Mesenteric fat pad (tissue), 1 donor: ENCODE measurements at places on chromosomes 4 and X.

GRCh38 chr4:60562334-60562733 is 637.8 kb upstream of the ADGRL3 start:
- no peak for DNase-seq

DNA sequence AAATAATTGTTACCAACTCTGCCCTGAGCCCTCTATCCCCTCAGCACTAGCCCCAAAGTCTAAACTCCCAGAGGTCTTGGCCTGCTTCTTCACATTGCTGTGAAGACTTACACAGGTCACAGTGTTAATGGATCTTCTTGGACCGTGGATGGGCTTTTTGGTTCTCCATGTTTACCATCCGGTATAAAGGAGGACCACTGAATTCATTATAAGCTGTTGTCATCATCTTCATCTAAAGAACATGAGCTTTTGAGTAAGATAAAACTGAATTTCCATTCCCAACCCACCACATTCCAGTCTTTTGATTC is 8.5 kb downstream of the NUDT11 start:
- no peak for DNase-seq

- DNase-seq: no peak
Measured at GRCh38 chr4:16864199-16864598, 34.2 kb downstream of the LDB2 start.

DNA sequence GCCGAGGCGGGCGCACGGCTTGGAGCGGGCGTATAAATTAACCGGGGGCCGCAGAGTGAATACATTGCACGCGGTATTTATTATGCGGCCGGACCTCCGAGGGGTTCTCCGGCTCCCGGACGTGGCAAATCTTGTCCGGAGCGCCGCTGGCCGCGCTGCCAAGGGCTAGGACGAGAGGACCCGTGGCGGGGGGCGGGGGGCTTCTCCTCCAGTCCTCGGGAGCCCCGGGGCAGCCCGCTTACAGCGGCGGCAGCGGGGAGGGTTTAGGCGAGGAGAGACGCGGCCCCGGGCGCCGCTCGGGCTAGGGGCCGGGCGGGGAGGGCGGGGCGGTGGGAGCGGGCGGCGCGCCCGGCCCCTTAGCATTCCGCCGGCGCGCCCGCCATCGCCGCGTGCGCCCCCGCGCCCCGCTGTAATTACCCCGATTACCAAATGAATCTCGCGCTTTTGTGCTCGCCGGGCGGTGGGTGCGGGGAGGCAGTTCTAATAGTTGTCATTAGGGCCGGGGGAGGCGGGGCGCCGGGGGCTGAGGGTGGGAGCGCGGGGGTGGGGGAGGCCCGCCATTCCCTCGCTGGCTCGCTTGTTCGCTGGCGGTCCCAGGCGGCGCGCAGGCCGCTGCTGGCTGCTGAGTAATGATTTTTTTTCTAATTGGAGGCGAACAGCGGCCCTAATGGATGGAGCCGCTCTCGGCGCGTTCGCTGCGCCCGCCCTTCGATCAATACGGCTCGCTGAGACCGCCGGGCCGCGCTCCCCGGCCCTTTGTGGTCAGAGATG is 276.6 kb downstream of the BCOR start:
- DNase-seq: no peak

DNA sequence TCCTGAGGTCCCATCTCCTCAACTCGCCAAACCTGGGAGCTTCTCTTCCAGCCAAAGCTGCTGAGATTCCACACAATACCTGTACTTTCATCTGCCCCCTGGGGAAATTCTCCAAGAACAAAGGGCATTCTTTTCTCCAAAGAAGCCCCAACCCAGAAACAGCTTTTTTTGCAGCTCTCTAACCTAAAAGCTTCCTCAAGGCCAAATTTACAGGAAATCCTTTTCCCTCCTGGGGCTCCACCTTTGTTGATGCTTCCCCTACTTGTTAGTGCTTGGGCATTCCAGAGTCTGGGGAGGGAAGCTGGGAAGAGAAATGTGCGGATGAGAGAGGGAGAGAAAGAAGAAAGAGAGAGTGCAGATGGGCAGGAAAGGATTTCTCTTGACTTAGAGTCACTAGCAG is 24.3 kb downstream of the ZBTB33 start:
- DNase-seq: no peak

DNA sequence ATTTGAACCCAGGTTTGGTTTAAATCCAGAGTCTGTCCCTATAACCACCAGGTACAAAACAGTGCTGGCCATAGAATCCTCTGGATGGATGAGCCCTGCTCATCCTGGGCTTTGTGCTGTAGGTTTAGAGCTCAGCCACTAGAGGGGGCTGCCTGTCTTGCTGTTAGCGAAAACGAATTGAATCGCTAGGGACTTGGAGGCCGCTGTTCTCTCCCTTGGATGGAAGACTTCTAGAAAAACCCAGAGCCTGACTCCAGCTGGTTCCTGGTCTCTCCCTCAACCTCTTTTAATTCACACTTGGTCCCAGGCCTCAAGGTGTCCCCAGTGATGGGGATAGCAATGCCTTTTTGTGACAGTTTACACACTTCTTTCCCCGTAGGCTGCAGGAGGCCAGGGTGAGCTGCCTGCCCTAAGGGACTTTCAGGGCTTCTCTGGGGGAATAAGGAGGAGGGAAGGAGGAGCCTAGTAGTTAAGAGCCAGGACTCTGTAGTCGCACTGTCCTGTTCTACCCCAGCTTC is 8.7 kb downstream of the RIPPLY1 start:
- DNase-seq: no peak

DNA sequence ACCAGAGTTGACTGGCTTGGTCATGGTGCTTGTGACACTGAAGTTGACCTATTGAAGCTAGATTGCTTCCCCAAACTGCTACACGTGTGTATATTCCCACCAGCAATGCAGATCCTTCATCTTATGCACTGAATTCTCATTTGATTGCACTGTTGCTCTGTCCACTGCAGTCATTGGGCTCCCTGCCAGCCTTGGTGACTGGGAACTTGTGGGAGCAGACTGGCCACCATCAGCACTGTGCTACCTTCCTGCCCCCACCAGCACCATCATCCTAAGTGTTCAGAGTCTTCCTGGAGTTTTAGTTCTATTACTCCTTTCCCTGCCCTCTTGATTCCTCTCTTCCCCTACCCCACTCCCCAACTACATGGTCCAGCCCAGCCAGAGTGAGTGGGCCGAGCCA is 117.7 kb upstream of the PRPS2 start:
- no peak for DNase-seq

GRCh38 chr4:154457471-154457870 is 34.1 kb downstream of the DCHS2 start:
- no peak for DNase-seq

- no peak for DNase-seq
Measured at GRCh38 chr4:173091958-173092357, 76.7 kb upstream of the GALNT7 start.

DNA sequence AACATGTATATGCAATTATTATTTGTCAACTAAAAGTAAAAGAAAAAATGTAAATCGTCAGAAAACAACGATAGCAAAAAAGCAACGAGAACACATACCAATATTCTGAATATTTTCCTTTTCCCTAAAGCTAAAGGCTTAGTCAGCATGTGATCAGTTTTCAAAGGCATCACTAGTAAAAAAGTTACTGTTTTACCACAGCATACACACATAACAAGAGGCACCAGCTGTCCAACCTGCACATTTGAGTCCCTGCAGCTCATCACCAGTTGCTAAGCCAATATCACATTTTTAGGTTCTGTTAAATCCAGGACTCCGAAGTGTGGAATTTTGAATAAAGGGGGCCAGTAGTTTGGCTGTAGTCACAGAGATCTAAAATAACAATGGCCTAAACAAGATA is 203.8 kb downstream of the ADGRA3 start:
- no peak for DNase-seq

- DNase-seq: no peak
Measured at GRCh38 chr4:141448490-141448889, 187.9 kb upstream of the IL15 start.

DNA sequence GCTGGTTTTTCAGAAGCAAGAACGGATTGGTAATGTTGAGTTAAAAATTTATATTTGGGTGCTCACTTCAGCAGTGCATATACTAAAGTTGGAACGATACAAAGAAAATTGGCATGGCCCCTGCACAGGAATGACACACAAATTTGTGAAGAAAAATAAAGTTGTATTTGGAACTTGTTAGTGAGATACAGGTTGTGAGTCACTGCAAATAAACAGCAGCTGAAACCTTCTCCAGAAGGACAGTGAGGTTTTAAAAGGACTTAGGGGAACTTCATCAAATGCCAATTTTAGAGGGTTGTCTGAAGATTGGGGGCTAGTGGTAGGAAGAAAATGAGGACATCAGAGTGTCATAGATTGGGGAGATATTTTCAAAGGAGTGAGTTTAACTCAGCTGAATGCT is 79.7 kb upstream of the ELOVL6 start:
- DNase-seq: no peak

GRCh38 chrX:76893930-76894329 is 466.4 kb downstream of the MAGEE1 start:
- no peak for DNase-seq

DNA sequence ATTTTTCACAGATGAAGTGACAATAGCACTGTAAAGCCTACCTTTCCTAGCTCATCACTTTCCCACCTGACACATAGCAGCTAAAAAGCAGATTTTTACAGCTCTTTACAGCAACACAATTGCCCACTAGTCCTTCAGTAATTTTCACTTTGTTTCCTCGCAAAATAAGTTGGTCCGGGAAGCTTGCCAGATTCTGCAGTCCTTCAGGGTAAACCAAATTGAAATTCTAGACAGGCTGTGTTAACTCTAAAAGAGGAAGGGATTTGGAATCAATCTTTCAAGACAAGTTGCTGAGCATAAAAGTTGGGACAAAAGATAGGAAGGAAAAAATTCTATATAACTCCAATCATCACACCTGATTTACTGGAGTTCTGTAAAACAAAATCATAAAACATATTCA is 8.7 kb downstream of the C1QTNF7 start:
- DNase-seq: no peak

DNA sequence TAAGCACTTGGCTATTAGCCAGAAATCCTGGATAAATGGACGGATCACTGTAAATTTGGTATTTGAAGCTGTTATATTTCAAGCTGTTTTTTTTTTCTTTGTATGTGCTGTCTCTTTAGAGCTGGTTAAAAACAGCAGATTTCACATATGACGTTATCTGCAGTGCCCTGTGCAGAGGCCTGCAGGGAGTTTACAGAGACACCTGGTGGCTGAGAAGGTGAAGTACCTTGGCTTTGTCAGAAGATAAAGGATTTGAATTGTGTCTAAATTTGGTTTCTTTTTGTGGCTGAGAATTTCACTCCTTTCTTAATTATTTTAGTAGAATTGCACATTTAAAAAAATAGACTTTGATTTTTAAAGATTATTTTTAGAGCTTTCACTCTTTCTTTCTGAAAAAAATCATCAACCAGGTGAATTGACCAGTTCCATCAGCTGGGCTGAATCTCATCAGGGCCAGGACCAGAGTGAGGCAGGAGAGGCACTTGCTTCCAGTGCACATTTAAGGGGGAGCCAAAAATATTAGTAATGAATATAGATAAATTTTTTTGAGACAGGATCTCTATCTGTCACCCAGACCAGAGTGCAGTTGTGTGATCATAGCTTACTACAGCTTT is 9.6 kb upstream of the CHRNA9 start:
- no peak for DNase-seq

DNA sequence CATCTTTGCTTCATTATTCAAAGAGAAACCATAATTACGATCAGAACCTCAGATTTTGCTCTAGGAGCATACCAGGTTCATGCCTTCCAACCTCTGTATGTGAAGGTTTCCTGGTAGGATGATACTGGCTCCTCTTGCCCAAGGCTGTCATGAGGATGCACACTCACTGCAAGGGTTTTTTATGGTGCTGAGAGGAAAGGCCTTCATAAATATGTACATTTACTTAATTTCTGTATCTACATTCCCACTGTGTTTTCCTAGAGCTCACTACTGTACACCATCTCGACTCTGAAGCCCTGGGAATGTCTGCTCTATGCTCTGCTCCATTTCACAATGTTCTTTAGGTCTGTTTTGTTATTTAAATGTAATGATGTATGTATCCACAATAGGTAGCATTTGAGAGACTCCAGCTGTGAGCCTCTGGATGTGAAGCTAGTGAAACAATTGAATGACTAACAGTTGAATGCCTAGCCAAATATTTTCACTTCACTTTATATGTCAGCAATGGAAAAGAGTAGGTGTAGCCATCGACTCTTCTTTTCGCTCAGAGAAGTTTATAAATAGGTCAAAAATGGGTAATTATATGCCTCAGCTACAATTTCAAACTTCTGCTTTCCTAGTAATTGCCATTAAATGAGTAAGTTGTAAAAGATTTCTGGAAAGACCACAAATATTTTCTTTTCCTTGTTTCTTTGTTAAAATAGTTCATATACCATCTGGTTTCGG is 228.0 kb downstream of the PALLD start:
- DNase-seq: no peak

DNA sequence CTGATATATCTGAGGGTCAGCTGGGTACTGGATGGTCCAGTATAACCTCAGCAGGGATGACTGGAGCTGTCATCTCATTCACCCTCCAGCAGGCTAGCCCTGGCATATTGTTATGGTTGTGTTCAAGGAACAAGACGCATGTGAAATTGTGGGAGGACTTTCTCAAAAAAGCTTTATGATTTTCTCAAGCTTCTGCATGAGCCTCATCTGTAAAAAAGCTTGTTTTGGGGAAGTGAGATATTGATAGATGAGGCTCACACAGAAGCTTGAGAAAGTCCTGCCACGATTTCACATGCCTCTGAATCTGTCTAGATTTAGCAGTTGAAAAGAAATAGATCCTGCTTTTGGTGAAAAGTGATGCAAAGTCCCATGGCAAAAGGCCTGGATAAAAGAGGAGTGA is 93.4 kb downstream of the SPCS3 start:
- DNase-seq: no peak

GRCh38 chr4:95544113-95545103 is 4.4 kb downstream of the UNC5C start:
- DNase-seq: no peak

DNA sequence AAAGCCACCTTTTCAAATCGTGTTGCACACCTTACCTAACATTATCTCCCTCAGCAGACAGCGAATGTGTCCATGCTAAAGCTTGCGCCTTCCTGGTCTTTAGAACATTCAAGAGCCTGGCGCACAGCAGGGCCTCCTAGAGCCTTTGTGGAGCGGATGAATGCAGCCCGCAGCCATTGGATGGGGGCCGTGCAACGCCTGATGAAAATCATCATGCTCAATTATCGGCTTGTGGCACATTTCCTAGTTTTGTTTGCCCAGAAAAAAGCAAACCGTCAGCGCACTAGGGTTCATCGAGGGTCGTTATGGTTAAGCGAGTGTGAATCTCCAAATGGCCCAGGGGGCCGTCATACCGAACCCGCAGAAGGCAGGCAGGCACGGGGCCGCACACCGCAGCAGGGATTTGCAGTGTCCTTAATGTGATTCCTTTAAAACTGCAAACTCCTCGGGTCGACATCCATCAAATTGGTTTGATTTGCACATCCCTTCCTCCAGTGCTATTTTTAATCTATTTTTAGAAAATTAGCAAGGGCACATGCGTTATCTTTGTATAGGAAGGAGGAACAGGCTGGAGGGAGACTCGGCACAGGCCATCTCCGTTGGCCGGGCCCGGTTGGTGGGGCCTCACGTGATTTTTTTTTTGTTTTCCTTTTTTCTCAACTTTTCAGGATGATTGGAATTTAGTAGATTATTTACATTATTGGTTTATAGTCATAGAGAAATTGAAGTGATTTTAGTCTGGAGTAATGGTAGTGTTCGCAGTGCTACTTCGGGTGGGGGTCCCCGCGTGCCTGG is 53.1 kb downstream of the ABLIM2 start:
- DNase-seq: no peak
